ENCODE measurements at places on chromosomes 12 and 14.

DNA sequence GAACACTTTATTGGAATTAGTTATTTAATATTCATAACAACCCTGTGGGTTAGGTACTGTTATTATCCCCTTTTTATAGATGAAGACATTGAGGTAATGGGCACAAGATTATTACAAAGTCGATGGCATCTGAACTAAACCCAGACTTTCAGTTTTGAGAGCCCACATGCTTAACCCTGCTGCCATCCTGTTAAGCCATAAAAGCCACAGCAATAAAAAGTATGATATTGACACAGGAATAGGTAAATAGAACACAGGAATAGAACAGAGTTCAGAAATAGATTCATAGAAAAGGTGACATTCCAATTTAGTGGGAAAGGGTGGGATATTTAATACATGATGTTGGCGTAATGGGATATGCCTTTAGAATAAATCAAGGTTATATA lies 119.8 kb downstream of the SLC38A1 start:
- DNase-seq: no peak

DNA sequence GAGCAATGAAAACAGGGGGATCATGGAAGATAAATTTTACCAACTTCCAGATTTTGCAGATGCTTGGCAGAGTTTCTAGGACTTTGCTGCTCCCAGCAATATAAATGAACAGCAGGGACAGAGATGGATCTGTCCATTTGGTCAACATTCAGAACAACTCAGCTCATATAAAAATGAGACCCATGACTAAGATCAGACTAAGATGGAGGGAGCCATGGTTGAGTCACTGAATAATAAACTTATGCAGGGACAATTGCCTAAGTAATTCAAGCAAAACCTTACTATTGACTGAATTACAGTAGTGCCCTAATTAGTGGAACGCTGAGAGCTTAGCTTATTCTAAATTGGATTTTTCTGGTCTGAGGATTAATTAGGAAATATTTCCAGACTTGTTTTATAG lies 205.1 kb downstream of the SLC5A8 start:
- DNase-seq: no peak

DNA sequence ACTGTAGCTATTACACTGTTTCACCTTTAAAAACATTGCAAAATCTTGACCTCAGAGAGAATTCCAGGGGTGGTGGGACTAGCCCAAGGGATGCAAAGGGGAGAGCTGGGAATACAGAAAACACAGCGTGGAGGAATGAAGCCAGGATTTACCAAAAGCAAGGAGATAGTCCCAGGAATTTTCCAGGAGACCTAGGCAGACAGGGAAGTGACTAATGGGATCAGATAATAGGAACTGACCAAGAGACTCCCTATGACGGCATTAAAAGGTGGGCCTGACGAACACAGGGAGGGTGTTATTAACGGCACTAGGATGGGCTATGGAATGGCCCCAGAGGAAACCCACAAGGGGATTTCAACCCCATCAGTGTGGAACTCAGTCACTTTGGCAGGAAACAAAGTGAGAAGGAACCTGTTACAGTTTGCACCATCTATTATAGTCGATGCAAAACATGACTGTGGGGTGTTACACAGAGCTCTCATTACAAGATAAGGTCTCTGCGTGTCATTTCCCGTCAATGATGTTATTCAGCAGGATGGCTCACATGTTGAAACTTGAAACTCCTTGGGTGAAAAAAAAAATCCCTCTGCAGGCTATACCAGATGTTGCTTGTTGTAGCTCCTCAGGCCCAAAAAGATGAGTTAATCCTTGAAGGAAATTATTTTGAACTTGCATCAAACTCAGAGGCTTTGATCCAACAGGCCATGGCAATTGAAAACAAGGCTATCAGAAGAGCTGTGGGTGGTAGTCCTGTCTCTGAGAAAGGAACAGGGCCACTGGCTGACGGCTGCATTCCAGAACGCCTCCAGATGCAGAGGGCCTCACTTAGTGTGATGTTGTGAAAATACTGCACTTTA lies 58.7 kb downstream of the DRAM1 start:
- DNase-seq: peak; percentile 94

DNA sequence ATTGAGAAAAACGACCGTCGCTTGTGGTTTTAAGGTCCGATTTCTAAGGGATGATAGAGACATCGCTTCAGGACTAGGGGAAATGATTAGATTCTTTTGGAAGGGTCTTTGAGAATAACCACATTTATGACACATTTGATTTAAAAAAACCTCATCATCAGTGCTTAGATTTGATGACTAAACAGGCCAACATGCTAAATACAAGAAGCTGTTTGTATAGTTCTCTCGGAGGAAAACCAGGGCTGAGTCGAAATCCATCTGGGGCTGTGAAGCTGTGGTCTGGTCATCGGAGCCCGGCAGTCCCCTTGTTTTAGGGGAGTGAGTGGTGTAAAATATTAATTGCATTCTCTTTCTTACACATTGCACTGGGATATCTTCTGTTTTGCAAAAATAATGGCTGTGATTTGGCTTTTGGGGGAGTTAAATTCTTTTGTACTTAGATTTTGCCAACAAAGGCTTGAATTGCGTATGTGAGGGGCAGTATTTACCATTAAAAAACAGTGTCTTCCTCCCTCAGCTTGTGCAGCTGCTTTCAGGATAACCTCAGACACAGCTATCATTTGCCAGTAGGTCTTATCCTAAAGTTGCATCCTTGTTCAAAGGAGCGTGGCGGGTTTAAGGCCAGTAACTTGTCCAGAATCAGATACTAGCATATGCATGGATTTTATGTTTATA lies 550 bp downstream of the GNG2 start:
- no peak for DNase-seq

DNA sequence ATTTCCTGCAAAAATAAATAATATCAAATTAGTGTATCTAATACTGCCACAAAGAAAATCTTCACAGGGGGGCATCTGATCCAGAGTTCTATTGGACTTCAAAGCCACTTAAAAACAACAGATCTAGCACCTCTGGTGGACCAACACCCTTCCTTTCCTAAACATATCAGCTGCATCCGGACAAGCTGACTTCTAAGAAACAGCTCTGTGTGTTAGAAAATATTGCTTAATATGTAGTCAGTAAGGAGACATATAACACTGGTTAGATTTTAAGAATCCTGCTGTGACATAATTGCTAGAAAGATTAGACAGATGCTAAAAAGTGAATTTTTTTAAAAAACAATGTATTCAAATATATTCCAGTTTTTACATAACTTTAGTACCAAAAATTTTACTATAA lies 61.1 kb upstream of the PTPRB start:
- DNase-seq: no peak

DNA sequence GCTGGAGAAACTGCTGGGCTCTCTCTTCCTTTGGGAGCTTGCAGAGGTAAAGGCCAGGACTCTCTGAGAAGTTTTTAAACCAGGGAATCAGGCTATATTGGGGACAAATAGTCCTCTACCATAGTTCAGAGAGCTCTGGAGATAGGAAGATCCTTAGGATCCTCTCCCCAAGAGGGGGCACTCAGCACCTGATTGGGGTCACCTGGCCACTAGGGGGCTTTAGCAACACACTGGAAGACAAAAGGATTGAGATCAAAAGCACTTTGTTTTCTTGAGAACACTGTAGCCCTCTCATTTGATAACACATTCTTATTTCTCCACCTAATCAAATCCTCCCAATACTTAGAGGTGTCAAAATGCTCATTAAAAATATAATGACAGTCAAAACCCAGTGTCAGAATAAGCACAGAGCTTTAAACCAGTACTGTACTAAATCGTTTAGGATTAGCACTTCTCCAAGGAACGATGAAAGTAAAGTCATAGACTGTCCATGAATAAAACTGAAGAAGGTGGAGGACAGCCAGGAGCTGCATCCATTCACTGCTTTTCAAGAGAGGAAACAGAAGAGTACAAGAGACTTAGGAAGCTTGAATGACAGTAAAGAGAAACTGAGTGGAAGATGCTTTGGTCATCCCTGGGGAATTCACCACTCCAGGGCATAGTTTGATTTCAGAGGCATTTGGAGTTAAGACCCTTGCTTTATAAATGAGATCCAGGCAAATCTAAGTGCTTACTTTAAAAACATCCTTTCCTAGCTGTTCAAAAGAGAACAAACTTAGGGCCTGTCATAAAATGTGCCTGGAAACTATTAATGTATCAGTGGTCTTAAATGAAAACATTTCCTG lies 26.5 kb downstream of the BMP4 start:
- DNase-seq: no peak

DNA sequence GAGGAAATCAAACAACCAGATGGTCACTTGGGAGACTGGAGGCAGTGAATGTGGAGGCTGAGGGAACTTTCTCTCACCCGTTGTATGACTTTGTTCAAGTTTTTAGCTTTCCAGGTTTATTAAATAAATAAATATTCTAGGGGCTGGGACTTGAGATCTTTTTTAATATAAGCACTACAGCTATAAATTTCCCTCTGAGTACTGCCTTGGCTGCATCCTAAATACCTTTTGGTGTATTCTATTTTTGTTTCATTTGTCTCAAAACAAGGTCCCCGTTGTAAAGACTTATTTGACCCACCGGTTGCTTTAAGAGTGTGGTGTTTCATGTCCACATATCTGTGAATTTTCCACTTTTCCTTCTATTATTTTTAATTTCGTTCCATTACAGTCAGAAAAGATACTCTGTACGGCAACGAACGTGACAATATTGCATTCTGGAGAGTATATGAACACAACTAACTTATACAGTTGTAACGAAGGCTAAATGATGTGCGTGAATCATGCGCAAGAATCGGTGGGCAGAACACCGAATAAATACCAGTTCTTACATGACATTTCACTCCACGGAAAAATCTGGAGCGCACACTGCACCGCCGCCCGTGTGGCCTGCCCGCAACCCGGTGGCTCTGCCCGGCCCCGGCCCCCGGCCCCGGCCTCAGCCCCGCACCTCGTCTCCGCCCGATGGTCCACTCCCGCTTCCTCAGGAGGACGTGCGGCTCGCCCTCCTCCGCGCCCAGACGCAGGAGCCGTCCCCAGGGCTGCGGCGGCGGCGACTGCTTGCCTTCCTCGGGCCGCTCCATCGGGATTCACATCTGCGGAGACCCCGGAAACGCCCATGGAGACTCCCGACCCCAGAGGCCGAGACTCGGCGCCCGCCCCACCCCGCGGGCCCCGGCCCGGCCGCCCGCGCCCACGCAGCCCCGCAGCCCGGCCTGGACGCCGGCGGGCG lies 602 bp downstream of the CHFR start:
- DNase-seq: no peak
